Fibroblast of upper back skin (primary cell): ENCODE measurements at places on chromosomes 1 and 21.
A peak's percentile ranks its signal among the peaks of the same experiment; 100 is the strongest.

DNA sequence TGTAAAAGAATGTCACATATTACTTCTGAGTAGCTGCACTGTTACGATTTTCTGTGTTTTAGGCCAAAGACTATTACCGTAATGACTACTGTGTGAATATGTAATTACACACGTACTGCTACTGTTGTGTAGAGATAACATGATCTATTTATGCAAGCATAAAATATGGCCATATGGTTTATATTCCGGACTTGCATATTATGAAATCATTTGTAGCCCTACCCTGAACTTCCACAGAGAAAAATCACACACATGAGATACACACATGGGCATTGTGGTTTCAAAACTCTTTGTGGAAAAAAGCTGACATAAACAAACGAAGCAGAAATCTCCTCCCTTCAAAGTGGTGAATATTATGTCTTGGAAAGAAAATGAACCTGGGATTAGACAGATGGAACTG lies 373.0 kb upstream of the ADAMTS5 start:
- DNase-seq, result peak; percentile 68

- no peak for DNase-seq
Observed at GRCh38 chr21:42026082-42026435, 15.9 kb upstream of the ZBTB21 start.

DNA sequence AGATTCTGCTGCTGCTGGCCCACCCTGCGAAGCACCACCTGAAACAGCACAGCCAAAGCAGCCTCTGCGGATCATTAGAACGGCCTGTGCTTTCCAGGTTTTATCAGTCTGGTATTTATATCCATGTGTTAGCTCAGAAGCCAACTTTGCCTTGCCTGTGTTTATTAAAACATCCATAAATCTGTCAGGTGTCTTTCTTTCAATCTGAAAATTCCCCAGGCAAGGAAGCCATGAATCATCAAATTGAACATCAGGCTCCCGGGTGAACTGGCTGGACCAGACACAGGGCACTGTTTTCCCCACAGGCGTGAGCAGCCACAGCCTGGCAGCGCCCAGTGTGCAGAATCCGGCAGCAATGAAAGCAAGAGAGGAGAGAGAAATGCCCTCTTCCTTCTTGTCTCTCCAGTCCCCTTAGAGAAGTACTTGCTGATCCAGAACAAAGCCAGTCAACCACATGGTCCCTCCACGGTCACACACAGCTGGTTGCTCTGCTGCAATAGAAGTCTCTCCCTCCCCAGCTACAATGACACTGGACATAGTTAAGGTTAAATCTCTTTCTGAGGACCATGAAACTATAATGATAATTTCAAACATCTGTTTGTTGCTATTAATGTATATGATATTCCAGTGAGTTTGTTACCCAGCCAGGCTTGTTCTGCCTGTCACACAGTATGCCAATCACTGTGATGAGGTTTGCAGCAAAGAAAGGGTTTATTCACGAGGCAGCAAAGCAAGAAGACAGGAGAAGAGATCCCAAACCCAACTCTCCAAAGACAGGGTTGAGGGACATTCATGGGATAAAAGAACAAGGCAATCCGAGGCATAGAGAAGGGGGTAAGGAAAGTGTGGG lies 212.1 kb upstream of the FMN2 start:
- no peak for DNase-seq

DNA sequence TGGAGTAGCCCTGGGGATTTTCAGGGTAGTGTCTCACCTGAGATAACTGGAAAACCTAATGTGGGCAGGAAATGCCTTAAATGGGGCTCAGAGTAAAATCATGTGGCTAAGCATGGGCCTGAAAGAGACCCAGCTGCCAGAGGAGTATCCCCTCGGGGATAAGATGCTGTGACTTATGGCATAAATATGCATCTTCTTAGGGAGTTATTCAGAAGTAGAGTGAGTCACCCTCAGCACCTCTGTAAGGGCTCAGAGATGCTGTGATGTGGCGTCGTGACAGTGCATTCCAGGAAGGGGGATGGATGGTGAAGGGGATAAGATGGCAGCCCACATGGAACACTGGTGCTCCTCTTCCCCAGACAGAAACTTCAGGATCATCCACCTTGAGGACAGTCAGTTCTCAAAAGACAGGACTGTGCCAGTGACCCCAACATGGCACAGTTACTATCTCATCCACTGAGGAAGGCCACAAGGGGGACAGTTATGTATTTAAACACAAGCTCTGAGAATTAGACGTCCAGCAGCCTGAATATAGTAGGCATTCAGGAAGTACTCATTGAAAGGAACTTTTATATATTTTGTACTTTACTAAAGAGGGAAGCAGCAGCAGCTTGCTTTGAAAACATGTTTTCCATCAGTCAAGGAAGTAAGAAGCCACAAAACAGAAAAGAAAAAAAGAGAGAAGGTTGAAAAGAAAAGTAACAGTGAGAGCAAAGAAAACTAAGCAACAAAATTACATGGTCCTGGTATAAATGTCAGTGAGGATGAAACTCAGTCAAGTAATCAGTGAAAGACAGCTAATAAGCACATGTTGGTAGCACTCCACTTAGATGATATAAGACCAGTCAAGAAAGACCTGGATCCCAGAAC lies 8.3 kb downstream of the IL24 start:
- DNase-seq, result peak; percentile 98

- no peak for DNase-seq
Observed at GRCh38 chr1:177902266-177902665, 67.6 kb downstream of the SEC16B start.
